NCI-H1436 (cell line): ENCODE measurements at places on chromosomes 6 and 20.

DNA sequence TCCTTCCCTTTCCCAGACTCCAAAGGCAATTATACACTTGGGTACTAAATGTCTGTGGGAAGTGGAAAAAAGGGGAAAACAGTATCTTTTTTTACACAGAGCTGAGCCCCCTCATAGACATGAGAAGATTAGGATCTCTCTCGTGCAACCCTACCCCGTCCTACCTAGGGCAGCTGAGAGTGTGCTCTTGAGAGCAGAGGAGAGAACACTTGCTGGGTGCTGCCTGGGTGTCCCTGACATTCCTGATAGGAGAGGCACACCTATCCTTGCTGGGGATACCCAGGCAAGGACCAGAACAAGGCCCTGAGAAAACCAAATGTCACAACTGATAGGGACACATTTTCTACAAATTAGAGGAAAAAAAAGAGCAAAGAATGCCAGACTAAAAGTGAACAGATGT, 81.2 kb downstream of the PREP start:
- no peak for DNase-seq

- no peak for DNase-seq
These were observed 215.6 kb upstream of the HEY2 start for GRCh38 chr6:125533710-125534397.

- DNase-seq = no peak
These were observed 44.7 kb downstream of the RREB1 start for GRCh38 chr6:7152462-7152861.

DNA sequence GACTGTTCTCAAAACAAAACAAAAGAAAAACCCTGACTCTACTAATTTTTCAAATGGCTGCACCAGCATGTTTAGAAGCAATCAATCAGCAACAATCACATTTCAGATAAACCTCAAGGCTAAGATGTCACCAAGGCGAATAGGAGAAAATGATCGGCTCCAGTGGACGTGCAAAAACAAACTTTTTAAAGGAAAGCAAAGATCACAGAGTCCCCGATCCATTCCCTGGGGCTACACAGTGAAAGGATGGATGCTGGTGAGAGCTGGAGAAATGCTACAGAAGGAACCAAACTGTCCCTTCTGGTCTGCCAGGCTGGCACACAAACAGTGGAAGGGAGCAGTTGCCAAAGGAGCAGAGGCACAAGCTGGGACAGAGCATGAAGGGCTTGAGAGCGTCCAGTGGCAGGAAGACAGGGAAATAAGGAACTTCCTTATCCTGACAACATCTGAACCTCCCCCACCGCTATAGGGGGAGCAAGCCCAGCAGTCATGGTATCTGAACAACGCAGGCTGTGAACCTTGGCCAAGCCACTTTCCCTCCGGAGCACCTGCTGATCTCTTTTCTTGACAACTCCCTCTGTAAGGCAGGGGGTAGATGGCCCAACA, 73.7 kb upstream of the HIVEP1 start:
- DNase-seq = no peak

GRCh38 chr6:48169635-48170034, 58.6 kb upstream of the PTCHD4 start:
- no peak for DNase-seq

DNA sequence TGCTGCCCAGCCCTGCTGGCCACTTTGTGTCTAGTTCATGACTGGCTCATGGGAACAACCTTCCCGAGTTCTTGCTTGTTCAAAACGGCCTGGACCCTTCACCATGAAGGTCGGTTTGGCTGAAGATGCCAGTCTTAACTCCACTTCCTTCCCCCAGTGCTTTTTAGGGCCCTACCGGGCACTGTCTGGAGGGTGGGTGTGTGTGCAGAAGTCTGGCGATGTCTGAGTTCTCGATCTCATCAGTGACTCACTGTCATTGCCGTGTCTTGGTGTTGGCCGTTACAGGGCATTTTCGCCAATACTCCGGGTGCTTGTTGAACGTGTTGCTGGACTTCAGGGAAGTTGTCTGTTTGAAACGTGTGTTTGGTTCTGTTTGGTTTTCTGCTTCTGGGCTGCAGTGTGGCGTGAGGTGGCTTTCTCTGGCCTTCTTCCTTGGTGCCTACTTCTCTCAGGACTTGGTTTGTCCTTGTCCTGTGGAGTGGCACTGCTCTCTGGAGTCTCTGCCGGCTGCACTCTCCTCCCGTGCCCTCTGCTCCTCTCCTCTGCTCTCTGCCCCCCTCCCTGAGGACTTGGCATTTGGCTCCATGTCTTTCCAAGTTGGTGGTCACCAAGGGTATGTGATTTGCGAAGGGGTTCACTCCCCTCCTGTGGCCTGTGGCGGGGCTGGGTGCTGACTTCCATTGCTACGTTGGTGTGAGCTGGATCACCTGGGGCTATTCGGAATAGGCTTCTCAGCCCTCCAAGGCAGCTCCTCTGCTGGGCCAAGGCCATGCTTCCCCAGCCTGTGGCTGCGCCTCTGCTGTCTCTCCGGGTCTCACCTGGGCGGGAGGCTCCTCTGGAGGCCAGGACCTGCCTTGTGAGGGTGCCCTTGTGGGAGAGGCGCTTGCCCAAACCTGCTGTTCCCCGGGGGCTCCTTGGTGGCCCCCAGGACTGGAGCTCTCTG, 38.2 kb downstream of the PYGB start:
- DNase-seq = no peak
